ENCODE measurements at places on chromosomes 7 and 10.

DNA sequence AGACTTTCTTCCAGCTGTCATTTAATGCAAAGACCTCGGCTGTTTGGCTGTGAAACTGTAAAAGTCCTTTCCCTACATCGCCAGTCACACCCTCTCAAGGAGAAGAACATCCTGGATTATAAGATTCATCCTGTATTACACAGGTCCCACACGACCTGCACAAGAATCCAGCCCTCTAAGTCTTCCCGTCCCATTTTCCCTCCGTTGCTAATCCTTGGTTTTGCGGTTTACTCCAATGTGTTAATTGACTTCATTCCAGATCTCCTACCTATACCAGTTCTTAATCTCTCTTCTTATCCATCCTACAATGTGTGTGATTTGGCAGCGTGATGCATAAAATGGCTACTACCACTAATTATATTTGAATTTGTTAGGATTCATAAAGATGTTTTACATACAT, 110.4 kb downstream of the COL28A1 start:
- DNase-seq: no peak

- no peak for DNase-seq
Observed at GRCh38 chr7:292826-293225, 2.9 kb downstream of the FOXL3 start.

GRCh38 chr7:141986923-141987322, 8.8 kb upstream of the MGAM start:
- DNase-seq: no peak

DNA sequence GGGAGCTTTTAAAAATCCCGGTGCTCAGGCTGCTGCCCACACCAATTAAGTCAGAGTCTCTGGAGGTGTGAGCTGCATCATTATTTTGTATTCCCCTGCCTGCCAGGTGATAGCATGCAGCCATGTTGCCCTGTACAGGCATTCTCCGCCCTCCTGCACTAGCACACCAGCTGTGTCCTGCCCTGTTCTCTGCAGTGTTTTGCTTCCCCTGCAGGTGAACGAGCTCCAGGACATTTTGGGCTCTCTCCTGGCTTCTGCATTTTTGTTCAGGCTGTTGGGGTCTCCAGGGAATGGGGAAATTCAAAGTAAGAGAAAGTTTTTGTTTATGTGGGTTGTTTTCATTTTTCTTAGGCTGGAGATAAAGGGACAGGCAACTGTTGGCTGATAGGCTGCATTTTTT, 271.0 kb upstream of the COBL start:
- no peak for DNase-seq

DNA sequence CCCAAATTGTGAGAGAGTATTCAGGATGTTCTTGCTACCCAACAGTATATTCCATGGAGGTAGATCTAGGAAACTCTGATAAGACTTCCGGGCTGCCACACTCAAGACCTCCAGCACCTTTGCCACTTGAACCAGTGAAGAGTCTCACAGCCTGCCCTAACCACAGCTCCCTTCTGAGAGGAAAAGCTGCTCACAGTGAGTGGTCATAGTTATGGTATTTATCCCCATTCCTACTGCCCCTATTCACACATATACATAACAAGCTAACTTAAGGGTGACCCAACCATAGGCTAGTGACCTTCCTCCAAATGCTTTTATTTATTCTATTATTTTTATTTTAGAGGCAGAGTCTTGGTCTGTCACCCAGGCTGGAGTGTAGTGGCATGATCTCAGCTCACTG, 156.3 kb downstream of the PTEN start:
- DNase-seq: no peak

DNA sequence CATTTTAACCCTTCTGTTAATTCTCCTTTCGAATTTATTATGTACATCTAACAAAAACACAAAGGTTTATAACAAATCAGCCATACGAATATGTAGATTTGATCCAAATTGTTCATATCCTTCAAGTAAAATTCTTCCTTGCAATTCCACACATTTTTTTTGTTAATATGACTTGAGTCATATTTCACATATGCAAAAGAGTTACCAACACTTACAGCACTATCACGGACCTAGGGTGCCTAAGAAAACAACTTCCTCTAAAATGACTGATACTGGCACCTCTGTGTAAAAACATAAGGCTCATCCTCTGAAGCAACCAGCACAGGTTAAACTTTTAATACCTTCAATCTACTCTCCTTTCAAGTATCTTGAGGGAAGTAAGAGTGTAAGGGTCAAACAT, 451.8 kb downstream of the SEMA3D start:
- no peak for DNase-seq

DNA sequence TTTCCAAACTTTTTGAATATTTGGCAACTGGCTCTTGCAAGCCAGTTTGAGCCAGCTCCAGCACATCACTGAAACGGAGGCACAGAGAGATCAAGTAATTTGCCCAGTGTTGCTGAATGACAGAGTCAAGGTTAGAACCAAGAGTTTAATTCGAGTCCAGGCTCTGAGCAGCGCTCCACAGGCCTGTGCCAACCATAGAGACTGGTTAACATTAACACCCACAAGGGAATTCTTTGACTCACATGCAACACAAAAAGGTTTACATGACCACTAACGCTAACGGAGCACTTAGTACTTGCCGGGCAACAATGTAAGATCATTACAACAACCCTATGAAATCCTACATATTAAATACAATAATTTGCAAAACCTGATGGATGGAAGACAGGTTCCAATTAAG, 1.5 kb downstream of the RGS10 start:
- DNase-seq: no peak

DNA sequence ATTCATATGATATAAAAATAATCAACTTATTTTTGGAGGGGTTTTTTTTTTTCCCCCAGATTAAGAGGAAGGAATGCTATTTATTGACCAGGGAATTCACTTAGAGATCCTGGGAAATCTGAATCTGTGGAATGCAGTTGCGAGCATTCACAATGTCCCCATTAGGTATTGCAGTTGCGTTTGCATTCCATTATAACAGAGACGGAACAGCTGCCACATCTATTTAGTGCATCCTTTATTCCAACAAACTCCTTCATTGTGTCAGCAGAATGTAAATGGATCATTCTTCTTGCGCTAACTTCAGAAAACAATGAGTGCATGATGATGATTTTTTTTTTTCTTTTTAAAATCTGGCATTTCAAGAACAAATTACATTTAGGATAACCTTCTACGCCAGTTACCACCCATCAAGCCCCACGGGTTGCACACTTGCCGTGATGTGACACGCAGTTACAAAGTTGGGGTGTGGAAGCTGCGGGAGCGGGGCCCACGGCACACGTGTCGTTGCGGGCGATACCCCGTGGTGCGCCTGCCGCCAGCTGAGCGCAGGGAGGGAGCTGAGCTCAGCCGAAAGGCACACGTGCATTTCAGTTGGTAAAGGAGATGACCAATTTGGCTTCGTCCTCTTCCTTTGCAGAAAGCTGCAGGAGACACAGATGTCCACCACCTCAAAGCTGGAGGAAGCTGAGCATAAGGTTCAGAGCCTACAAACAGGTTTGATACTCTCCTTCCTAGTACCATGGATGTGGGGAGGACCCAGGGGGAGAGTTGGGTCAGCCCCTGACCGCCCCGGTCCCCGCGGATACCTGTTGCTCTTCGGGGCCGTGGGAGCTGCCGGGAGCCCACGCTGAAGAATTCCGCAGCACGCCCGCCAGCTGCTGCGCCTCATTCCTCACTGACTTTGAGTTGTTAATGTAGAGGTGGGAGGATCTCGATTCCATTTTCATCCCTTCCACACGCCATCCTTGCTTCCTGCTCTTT, 175.3 kb upstream of the SH2B2 start:
- DNase-seq: no peak

- no peak for DNase-seq
Observed at GRCh38 chr7:117669818-117670217, 190.0 kb downstream of the CFTR start.

GRCh38 chr7:131595699-131596098, 39.3 kb upstream of the PODXL start:
- DNase-seq: no peak

GRCh38 chr7:51606601-51607154, 290.1 kb upstream of the COBL start:
- DNase-seq: no peak

GRCh38 chr7:56811081-56811480, 321.2 kb downstream of the ZNF479 start:
- no peak for DNase-seq

All from ovary (tissue), 10 donors.